ENCODE measurements at places on chromosomes 5 and 9. TPM values are rescaled to one million over a fixed set of nuclear protein-coding genes. Genes with fewer than 3 reads are reported as not detected.

The HTR1A gene
- not detected for total RNA-seq

The INSL6 gene
- total RNA-seq = not detected

The IL13 gene
- not detected for total RNA-seq

The ZNF189 gene
- total RNA-seq = 4.8 TPM

The SLC27A6 gene
- total RNA-seq = not detected

- peak; percentile 62 for DNase-seq
These were observed 80.6 kb downstream of the FBXO4 start for GRCh38 chr5:42005561-42006153.

GRCh38 chr5:38426986-38427950 lies 129.2 kb downstream of the LIFR start:
- DNase-seq = peak; percentile 21

GRCh38 chr5:64807520-64807919 lies 38.8 kb downstream of the CWC27 start:
- peak; percentile 2 for DNase-seq

DNA sequence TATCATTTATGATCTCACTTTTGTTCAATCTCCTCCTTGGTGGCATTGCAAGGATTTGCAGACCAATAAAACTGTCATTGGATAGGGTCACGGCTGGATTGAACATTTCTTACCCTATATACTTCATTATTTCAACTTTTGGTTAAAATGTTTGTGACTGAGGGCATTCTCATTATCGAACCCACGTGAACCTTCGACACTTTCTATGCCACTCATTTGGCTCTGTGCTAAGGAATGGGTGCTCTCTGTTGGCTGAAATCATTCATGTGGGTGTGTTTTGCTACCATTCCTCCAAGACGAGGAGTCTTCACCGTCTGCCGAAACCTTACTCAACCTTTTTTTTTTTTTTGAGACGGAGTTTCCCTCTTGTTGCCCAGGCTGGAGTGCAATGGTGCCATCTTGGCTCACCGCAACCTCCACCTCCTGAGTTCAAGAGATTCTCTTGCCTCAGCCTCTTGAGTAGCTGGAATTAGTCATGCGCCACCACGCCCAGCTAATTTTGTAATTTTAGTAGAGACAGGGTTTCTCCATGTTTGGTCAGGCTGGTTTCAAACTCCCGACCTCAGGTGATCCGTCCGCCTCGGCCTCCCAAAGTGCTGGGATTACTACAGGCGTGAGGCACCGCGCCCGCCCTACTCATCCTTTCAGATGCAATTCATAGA lies 62.5 kb downstream of the CSNK1A1 start:
- peak; percentile 43 for DNase-seq

DNA sequence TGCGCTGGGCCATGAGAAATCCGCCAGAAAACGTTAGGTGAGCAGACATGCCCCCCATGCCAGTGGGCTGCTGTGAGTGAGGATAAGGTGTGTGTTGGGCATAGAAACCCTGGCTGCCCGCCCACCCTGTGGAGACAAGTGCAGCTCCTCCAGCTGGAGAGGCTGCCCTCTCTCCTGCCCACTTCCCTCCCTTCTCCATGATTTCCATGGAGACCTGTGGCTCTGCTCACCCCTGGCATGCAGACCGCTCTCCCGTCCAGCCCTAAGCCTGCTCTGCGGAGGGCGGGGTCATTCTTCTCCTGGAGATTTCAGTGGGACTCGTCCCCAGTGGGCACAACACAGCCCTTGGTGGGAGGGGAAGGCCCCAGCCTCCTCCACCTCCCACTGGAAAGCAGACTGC lies 133.0 kb upstream of the FAM120A start:
- no peak for DNase-seq

GRCh38 chr5:115583474-115583873 lies 18.8 kb downstream of the TICAM2 start:
- DNase-seq = peak; percentile 52

GRCh38 chr9:109026306-109026705 lies 13.0 kb upstream of the CTNNAL1 start:
- DNase-seq = no peak

- no peak for DNase-seq
These were observed 135.4 kb downstream of the ISL1 start for GRCh38 chr5:51518607-51519006.

DNA sequence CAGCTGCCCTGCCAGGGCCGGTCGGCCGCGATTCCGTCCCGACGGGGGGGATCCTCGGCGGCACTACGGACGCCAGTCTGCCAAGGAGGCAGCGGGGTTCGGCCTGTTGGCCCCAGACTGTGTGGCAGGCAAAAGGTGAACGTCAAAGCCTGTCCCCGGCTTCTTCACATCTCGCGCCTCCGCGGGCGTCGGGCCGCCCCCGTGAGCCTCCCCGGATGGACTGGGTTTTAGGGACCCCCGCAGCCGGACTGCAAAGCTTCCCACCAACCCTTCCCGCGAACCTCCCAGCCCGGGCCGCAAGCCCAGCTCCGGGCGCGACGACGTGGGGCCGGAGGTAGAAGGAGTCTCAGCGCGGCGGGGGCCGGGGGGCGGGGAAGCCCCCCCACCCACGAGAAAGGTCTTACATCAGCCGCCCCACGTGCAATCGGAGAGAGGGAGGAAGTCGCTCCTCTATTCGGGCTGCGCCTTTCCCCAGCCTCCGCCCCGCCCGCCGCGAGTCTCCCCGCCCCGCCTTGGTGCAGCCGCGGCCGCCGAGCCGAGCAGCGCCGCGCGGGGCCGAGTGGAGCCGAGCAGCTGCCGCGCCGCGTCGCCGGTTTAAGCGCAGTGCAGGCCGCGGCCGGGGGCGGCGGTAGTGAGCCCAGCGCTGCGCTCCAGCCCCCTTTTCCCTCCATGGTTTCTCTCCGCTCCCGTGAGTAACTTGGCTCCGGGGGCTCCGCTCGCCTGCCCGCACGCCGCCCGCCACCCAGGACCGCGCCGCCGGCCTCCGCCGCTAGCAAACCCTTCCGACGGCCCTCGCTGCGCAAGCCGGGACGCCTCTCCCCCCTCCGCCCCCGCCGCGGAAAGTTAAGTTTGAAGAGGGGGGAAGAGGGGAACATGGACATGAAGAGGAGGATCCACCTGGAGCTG lies at the start of gene ANP32B:
ANP32B (plus strand) TSS at position 659 of the 906 bp plus-strand sequence; CDS start at position 874, 215 bp downstream.
- peak; percentile 85 for DNase-seq

All from PC-3 (cell line).